ENCODE measurements at places on chromosomes 6 and 20.

- no peak for DNase-seq
These were observed 11.7 kb downstream of the UBE2V1 start for GRCh38 chr20:50101281-50101680.

GRCh38 chr6:87993356-87993755 lies 54.3 kb upstream of the SPACA1 start:
- DNase-seq, result no peak

- no peak for DNase-seq
These were observed 634 bp downstream of the AHI1 start for GRCh38 chr6:135496800-135497411.

- DNase-seq, result peak; percentile 45
These were observed 12.5 kb downstream of the PRDM1 start for GRCh38 chr6:106098383-106099234.

- DNase-seq, result no peak
These were observed 27.1 kb upstream of the GJA1 start for GRCh38 chr6:121408321-121408720.

All from hematopoietic multipotent progenitor cell treated with erythropoietin and hydrocortisone succinate and interleukin-3 and kit ligand, for 4 days (in vitro differentiated cells).